Stromal cell of bone marrow (primary cell): ENCODE measurements at places on chromosomes 13 and 19.

DNA sequence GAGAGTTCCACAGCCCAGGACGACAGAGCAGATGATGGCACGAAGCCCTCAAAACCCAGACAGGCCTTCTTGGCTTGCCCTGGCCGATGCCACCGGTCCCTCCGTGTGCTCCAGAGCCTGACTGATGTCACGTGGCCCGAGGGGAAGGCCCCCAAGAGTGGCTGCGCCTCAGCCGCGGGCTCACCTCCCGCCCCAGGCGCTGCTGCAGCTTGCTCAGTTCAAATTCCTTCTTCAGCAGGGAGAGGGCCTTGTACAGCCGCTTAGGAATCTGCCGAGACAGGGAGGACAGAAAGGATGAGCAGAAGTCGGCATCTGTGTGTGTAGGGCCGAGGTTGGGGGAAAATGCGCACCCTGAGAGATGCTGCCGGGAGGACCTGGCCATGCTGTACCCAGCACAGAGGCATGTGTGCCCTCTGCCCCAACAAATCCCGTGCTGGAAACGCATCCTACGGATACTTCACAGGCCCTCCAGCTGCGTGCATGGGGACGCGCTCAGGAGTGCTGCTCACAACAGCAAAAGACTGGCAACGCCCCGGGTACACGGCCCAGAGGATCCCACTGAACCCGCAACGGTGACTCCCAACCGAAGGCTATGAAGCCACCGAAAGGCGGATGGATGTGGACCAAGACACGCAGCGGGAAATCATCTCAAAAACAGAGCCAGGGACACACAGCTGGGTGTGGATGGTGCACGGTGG, 12.9 kb downstream of the LONP1 start:
- no peak for DNase-seq

- no peak for DNase-seq
Measured at GRCh38 chr19:46461537-46461936, 9.8 kb downstream of the PNMA8A start.

DNA sequence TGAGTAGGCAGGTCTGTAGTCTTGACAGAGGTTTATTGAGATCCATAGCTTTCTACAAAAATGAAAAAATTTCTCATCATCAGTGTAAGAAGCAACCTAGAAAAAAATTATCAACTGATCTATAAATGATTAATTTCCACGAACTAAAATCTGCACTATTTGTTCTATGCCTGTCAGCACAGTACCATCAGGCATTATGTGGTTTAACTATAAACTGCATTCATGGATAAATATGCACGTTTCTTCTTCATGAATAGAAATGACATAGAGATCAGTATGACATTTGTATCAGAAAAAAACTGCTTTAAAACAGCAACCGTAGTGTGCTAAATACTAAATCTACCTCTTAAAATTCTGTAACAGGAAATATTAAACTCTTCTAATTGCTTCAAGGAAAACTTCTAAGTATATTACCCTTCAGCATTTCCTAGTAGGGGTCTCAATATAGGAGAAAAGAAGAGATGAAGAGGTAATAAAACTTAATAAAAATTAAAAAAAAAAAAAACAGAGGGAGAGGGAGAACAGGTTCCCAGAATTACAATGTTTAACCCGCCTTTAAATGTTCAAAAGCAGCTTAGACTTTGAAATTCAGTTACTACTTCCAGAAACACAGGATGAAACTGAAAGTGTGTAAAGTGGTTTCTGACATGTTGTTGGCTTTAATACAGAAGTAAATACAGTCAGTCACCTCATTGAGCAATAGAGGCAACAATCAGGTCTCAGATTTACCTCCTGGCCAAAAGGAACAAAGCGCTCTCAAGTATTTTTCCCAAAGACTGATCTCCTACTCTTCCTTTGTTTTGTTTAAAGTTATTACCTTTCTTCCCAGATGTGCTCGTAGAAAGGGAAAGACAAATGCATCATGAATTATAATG, 144.4 kb downstream of the DIAPH3 start:
- no peak for DNase-seq

- no peak for DNase-seq
Measured at GRCh38 chr13:32159137-32159869, 127.7 kb downstream of the FRY start.

- DNase-seq, result no peak
Measured at GRCh38 chr19:52542984-52543664, 15.7 kb downstream of the ZNF808 start.

GRCh38 chr13:106594980-106595379, 27.0 kb upstream of the ARGLU1 start:
- DNase-seq, result no peak

- DNase-seq, result no peak
Measured at GRCh38 chr13:47897411-47898050, 103.5 kb downstream of the SUCLA2 start.

- DNase-seq, result no peak
Measured at GRCh38 chr19:34794066-34794960, 21.3 kb upstream of the ZNF599 start.

GRCh38 chr13:111789011-111789410, 277.9 kb upstream of the SOX1 start:
- DNase-seq, result no peak

DNA sequence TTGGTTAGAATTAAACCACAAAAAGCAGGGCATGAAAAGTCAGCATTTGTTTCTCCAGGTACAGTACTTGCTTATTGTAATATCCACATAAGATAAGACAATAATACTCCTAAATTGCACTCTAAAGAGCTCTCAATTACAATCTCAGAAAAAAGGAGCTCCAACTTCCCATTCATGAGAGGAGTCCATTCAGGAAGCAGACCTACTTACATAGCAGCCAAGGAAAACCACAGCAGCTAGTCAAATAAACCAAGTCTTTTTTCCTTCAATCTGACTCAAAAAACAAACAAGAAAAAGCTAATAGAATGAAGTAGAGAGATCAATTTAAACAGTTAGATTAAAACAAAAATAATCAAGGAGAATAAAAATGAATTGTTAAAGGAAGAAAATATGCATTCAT, 885.2 kb upstream of the SLITRK6 start:
- no peak for DNase-seq

- DNase-seq, result no peak
Measured at GRCh38 chr13:113897966-113898365, 34.1 kb upstream of the GAS6 start.

- DNase-seq, result no peak
Measured at GRCh38 chr13:43124490-43124889, 101.1 kb downstream of the DNAJC15 start.

- no peak for DNase-seq
Measured at GRCh38 chr19:3658004-3658869, 31.6 kb upstream of the CACTIN start.

DNA sequence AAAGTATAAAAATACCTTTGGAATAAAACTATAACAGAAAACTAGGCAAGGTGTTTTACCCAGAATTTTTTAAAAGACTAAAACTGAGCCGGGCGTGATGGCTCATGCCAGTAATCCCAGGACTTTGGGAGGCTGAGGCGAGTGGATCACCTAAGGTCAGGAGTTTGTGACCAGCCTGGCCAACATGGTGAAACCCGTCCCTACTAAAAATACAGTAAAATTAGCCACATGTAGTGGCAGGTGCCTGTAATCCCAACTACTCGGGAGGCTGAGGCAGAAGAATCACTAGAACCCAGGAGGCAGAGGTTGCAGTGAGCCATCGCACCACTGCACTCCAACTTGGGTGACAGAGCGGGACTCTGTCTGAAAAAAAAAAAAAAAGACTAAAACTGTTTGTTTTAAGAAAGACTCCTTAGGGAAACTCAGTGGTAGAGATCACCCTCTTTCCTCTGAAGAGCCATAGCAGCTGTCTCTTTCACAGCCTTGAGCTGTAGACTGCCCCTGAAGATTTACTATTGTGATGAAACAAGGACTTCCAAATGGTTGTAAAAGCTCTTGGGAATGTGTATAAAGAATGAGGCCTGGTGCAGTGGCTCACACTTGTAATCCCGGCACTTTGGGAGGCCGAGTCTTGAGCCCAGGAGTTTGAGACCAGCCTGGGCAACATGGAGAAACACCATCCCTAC, 14.7 kb upstream of the KCTD4 start:
- no peak for DNase-seq

GRCh38 chr19:14978161-14978776, 1.4 kb downstream of the SLC1A6 start:
- DNase-seq, result no peak

DNA sequence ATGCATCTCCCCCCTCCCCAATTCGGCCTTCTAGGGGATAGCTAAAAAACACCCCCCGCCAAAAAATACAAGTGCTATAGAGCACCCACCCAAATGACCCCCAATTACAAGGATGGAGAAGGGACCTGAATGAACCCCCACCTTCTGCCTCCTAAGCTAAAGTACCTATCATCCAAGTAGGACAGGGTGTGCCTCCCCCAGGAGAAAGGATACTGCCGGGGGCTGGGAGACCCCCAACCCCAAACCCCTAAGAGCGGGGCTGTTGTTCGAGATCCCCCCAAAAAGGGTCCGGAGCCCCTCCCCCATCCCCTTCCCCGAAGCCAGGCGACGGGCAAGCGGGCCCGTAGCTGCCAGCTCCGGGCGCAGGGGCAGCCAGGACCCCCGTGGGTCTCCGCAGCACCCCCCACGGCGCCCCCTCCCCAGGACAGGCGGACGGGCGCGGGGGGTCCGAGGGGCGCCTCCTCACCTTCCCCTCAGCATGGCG, 1.9 kb downstream of the ZC3H4 start:
- no peak for DNase-seq

GRCh38 chr19:50327013-50327412, 2.2 kb downstream of the KCNC3 start:
- DNase-seq, result no peak

GRCh38 chr19:51466723-51467122, 8.5 kb upstream of the SIGLEC8 start:
- DNase-seq, result no peak

DNA sequence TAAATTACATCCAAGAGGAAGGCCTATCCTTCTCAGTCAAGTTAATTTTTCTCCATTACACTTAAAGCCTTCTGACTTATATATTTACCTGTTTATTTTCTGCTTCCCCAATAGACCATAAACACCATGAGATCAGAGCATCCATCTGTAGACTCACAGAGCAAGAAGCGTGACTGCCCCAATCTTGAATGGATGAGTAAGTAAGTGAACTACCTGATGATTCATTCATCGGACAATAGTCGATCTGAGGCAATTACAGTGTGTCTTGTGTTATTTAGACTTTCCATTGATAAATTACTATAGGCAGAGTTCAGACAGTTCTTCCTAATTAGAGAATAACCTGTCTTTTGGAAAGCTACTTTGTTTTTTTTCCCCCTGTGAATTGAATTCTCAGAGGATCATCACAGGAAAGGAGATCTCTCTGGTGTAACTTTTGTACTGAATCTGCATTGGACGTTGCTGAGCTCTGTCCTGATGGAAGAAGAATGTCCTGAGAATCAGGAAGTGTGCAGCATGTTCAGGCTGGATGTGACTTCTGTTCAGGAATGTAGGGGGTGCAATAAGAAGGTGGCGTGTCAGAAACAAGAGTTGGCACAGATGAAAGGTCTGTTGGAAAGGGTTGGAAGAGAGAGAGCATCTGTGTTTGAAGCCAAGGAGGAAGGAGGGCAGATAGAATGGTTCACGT, 367.0 kb downstream of the NALCN start:
- no peak for DNase-seq

DNA sequence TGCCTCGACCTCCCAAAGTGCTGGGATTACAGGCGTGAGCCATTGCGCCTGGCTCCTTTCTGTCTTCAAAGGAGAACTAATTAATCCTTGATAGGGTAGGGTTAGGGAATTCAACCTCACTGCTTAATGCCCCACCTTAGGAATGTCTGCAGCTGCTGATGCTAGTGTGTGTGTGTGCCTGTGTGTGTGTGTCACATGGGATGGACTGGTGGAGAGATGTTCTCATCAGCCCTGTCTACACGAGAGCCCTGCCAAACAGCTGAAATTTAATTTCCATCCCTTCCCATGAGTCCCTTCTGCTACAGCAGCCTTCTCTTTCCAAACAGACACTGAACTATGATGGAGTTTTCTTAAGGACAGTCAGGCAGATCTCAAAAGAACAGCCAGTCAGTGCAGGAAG, 46.5 kb upstream of the CLDN10 start:
- DNase-seq, result no peak

- no peak for DNase-seq
Measured at GRCh38 chr13:30735025-30735871, at the start of gene ALOX5AP. ALOX5AP (plus strand) TSS chr13:30735543; CDS start chr13:30735606, 63 bp downstream.

- DNase-seq, result no peak
Measured at GRCh38 chr19:29549105-29550070, 23.6 kb downstream of the VSTM2B start.

DNA sequence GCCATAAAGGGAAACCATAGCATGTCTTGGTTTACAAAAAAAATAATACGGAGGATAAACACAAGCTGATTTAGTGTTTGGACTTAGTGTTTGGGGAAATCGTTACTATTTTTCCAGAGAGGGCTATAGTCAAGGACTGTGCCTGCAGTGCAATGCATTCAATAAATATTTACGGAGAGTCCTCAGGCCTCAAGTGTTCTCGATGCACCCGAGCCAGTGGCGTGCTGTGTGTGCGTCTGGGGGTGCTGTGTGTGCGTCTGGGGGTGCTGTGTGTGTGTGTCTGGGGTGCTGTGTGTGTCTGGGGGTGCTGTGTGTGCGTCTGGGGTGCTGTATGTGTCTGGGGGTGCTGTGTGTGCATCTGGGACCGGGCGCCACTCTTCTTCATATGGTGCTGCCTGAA, 71.7 kb upstream of the GTF3A start:
- DNase-seq, result no peak

DNA sequence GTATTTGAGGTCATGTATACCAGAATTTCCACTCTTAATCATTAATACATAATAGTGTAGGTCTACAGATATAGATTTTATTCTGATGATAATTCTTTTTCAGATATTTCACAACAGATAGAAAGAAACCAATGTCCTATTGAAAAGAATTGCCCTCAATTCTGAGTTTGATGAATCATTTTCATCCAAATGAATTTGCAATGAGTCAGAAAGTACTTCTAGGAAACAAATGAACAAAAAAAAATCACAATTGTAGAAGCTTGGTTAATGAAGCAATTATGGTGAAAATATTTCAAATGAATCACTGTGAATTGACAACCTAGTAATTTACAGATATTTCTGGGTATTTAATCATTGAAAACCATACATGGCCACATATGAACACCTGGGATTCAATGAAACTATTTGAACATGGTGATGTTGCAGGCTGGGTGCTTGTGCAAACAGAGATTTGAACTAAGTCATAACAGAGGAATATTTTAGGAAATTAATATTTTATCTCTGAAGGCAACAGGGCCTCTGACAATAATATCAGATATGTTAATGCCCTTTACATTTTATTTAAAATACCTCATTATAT, 360.9 kb downstream of the SLITRK5 start:
- DNase-seq, result no peak

- no peak for DNase-seq
Measured at GRCh38 chr13:98958443-98958794, 19.4 kb downstream of the DOCK9 start.

- DNase-seq, result no peak
Measured at GRCh38 chr19:28823338-28823961, 389.5 kb downstream of the UQCRFS1 start.
